ENCODE measurements at places on chromosomes 12 and 14. TPM values are rescaled to one million over a fixed set of nuclear protein-coding genes. Genes with fewer than 3 reads are reported as not detected.

Gene LRRC9
- polyA plus RNA-seq = 1.4 TPM

Gene CLEC2A
- not detected for polyA plus RNA-seq

GRCh38 chr14:23365732-23366425 lies 907 bp upstream of the EFS start:
- DNase-seq = no peak

- no peak for DNase-seq
These were observed 18.7 kb downstream of the NPC2 start for GRCh38 chr14:74474376-74474775.

GRCh38 chr12:56877195-56878009 lies 56.8 kb downstream of the SDR9C7 start:
- DNase-seq = no peak

DNA sequence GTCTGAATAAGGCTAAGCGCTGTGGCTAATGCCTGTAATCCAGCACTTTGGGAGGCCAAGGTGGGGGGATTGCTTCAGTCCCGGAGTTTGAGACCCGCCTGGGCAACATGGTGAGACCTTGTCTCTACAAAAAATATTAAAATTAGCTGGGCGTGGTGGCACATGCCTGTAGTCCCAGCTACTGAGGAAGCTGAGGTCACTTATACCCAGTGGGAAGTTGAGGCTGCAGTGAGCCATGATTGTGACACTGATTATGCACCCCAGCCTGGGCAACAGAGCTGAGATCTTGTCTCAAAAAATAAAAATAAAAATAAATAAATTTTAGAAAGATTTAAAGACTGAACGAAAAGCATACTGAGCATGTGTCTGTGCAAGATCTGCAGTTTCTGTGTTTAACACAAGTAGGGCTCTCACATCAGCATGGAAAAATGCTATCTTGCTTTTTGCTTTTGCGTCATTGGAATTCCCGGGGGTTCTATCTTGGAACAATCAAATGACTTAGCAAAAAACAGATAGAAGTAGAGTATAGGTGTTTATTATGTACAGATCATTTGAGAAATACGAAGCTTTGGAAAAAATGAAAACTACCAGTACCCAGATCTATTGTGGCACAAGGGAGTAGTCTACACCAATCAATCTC lies 161.9 kb downstream of the CAPZA3 start:
- DNase-seq = no peak

Gene GLIPR1L1
- 0.54 TPM for polyA plus RNA-seq

Gene LYZ
- 42.0 TPM for polyA plus RNA-seq

GRCh38 chr12:54020591-54021405 lies 7.4 kb upstream of the HOXC6 start:
- DNase-seq = no peak

GRCh38 chr14:24798911-24799462 lies 165.0 kb upstream of the GZMB start:
- DNase-seq = no peak

GRCh38 chr14:55762595-55763232 lies 182.7 kb downstream of the KTN1 start:
- DNase-seq = no peak

DNA sequence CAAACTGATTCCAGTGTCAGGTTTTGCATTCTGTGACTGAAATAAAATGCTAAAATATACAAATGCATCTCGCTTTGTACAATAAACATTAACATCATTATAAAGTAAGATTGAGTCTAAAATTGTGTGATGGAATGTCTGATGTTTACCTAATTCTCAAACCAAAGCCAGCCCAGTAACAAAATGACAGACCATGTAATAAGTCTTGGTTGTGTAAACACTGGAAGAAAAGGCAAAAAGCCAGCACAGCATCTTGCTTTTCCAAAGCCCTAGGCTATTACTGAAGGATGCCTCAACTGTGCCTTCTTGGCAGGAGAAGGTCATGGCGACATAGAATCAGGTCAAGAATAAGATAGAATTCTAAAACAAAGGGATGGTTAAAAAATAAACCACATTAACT lies 169.6 kb downstream of the EGLN3 start:
- DNase-seq = no peak

DNA sequence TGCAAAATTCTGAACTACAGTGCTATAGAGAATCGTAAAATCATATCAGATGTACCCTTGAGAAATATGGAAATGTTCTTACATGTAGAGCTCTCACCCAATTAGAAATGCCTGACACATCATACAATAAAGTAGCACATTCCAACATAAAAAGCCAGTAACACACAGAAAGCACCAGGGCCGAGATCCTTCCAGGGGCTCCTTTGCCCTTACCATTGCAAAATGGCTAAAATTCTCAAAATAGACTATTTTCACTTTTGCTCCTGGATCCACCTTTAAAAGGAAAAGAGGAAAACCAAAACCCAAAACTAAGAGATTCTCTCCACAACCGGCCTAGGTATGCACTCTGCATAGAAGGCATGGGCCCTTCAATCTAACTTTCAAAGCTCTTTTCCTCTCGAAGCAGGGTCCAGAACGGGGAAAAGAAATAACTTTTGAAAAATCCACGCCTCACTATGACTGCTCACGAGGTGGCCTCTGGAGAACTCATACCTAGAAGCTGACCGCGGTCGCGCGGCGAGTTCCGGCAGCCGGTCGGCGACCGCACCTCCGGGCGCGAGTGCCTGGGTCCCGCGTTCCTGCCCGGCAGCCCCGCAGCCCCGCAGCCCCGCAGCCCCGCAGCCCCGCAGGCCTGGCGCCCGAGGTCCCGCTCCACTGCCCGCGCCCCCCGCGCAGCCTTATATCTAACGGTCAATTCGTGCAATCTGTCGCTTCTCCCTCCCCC lies 2.7 kb downstream of the OTX2 start:
- no peak for DNase-seq

- no peak for DNase-seq
These were observed 131.1 kb downstream of the ETV6 start for GRCh38 chr12:11780521-11781101.

Gene USP15
- 51.7 TPM for polyA plus RNA-seq

Gene ZDHHC22
- 0.06 TPM for polyA plus RNA-seq

Gene GTF2A1
- 37.1 TPM for polyA plus RNA-seq
